ENCODE measurements at places on chromosomes 12 and 14. TPM values are rescaled to one million over a fixed set of nuclear protein-coding genes. Genes with fewer than 3 reads are reported as not detected.

The MYH6 gene
- 0.03 TPM for total RNA-seq

The PLA2G1B gene
- not detected for total RNA-seq

The CLEC2A gene
- not detected for total RNA-seq

The SDS gene
- total RNA-seq = 1.1 TPM

The IL26 gene
- total RNA-seq = not detected

The PLEKHA5 gene
- 5.1 TPM for total RNA-seq

The ZNF705A gene
- not detected for total RNA-seq

The GPR68 gene
- total RNA-seq = not detected

The BICD1 gene
- 12.5 TPM for total RNA-seq

The TUBA1C gene
- 1,698 TPM for total RNA-seq

The OR4E2 gene
- not detected for total RNA-seq

The DPPA3 gene
- total RNA-seq = not detected

Measured in A549 treated with GW870086 at 1 μM for 4 hours (cell line).